ENCODE measurements at places on chromosomes 11 and 22.

DNA sequence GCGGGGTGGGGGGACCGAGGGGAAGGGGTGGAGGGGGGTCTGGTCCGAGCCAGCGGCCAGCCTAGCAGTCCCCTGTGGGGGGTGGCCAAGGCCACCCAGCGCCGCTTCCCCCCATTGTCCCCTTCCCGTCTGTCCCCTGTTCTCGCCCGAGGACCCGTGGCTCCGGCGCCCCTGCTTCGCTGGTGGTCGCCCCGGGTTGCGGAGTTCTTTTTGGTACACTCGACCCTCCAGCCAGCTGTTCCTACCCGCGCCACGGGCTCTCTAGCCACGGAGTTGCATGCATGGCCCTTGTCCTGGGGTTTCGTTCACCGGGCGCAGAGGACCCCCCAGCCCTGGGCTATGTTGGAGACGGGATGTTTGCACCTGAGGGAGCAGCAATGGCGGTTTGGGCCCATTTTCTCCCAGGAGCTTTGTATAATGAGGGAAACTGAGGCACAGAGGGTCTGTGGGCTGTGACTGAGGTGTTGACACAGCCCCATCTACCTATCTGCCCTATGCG is 489 bp downstream of the RNF214 start:
- no peak for DNase-seq

DNA sequence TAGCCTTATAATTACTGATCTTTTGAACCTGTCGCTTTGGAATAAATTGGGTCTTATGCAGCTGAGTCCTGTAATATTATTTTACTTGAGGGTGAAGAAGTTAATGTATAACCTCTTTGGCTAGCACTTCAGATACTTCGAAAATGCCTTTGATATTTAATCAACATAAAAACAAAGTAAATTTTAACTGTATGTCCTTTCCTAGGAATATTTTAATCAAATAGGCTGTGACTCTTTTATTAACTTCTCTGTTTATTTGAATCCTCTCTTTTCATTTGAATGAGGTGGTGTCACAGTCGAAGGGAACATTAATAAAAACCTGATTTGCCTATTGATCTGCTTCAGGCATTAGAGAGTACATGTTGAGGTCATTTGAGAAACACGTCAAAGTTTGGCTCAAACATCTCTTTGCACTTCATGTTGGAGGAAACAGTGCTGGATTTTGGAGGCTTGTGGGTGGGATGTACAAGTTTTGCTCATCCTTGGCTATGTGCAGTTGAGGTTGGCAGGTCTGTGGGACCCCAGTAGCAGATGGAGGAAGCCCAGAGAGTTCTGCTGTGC is 143.6 kb downstream of the NCAM1 start:
- no peak for DNase-seq

DNA sequence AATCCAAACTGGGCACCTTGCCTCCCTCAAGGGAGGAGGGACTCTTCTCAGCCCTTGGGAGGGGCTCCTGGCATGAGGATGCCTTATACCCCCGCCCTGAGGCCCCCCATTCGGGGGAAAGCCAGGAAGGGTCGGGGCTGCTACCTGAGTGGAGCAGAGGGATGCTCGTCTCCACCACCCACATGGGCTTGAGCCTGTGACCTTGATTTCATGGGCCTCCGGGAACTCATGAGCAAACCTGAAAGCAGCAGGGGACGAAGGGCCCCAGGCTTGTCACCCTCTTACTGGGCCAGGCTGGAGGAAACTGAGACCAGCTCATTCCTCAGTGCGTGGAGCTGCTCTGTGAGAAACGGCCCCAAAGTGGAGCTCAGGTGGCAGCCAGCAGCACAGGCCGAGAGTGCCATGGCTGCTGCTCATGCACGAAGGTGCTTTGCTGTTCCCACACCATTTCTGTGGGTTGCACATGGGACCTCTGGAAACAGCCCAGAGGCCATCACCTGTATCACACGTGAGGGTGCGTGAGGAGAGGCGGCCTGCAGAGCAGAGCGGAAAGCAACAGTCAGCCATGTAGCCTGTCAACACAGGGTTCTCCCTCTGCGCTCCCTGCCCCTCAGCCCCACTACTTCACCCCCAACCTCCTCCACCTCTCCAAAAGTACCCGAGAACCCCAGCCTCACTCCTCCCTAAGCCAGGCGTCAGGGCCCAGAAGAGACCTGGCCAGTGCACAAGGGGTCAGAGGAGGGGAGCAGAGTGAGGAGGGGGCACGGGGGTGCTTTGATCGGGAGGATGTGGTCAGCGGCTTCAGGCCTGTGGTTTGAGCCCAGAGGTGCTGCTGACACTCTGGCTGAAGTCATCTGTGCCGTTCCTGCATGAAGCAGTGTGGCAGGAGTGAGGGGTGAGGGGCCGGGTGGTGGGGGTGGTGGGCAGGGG is 14.1 kb upstream of the IL2RB start:
- DNase-seq = peak; percentile 35

DNA sequence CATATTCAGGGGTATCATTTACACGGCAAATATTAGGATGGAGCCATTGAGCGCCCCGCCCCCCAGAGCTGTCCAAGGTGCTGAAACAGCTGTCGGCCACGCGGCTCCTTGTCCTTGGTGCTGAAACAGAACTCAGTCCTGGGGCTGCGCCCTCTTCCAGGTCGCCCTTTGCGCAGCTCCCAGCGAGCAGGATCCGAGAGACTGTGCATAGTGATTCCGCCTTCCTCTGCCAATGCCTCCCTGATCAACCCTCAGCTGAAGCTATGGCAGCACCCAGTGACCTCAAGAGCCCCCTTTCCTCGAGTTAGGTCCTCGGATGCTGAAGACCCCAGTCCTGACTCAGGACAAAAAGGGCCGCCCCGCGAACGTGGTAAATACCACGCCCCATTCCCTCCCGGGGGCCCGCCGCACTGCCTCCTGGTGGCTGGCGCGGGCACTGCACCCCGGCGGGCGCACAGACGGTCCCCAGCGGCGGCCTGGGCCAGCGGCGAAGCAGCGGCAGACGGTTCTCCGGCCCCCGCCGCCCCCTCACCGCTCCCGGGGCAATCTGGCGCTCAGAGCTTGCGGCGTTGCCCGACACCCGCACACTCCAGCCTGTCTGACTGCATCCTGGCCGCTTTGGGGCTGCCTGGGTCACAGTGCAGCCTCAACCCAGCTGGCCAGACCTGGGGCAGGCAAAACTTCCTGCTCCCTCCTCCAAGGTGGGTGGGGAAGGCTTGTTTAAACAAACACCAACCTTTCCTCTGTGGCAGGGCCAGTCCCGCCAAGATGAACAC is 13.4 kb downstream of the SYT7 start:
- DNase-seq = no peak

GRCh38 chr11:14565845-14566244 is 45.7 kb upstream of the PSMA1 start:
- no peak for DNase-seq

DNA sequence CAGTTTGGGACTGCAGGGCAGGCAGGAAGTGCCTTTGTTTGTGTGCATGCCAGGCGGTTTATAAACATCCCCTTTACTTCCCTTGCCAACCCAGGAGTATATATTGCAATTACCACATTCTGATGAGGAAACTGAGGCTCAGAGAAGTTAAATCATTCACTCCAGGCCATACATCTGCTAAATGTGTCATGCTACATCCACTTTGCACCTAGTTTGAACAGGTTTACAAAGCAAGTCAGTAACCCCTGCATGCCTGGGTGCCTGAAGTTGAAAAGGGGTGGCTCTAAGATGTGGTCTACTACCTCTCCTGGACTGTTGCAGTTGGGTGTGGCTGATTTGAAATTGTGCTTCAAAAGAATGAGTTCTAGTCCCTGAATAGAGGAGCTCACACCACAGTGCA is 23.6 kb downstream of the FLI1 start:
- DNase-seq = no peak

GRCh38 chr11:46747150-46747549 is 28.1 kb downstream of the F2 start:
- no peak for DNase-seq
